HTR-8/SVneo (cell line): ENCODE measurements at places on chromosomes 5 and 9.

DNA sequence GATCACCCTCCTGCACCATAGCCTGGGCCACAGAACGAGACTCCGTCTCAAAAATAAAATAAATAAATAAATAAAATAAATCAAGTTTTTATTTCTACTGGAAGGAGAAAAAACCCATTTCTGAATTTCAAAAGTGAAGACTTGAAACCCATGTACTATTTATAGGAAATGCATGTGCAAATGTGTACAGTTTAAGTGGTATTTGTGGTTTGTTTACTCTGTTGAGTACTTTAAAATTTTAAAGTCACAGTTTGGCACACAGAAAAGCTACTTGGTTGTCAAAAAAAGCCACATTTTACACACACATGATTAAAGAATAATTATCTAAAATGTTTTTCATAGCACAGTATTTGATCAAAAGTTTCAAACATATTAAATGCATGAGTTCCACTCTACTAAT lies 43.6 kb downstream of the NR3C1 start:
- no peak for DNase-seq

DNA sequence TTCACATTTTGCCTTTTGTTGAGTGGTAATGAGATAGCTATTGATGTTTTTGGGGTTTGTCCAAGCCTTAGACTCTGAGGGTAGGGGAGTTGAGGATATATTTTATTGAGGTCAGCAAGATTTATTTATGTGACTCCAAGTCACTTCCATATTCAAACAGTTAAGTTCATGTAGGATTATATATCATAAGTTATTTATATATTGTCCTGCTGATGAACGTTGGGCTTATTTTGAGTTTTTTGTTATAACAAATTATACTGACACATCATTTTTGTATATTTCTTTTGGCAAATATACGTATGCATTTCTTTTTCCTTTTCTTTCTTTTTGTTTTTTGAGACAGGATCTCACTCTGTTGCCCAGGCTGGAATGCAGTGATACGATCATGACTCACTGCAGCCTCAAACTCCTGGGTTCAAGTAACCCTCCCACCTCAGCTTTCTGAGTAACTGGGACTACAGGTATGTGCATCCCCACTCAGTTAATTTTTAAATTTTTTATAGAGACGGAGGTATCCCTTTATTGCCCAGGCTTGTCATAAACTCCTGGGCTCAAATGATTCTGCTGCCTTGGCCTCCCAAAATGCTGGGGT lies 23.5 kb upstream of the IL12B start:
- no peak for DNase-seq

DNA sequence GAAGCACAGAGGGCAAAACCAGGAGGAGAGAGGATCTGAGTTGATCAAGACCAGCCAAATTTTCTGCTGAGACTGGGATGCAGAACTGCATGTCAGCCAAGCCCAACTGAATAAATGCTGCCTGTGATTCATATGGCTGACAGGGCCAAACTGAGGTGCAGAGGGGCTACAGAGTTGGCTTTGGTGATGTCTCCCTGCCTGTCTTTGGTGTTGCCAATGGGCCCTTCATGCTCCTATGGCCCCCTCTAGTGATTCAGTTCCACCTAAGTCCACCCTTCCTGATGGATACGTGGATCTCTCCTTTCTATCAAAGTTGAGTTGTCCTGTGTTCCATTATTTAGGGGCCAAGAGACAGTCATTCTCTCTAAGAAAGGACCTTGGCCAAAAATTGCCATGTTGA lies 163.6 kb upstream of the TLE4 start:
- DNase-seq: no peak

DNA sequence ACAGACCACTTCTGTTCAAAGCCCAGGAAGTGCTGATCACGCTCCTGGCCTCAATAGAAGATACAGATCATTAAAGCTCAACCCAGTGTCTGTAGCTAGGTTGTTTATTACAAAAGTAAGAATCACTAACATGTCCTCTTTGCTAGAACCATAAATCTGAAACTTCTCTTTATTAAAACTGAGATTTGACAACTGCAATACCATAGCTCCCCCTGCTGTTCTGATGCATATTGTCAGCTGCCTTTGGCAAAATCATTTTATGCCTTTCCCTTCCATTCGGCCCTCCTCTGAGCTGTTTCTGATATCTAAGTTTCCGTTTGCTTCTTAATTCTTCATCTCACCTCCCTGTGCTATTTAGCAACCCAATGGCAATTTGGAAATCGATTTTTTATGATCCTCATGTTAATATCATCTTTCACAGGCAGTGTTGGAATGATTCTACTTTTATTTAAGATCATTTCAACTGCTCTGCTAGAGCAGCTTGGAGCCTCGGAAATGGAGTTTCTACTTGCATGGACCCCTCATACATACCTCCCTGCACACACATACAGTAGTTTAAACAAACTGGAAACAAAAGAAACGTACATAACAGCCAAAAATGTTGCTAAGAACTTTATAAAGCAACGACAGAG lies 998.8 kb downstream of the MAT2B start:
- DNase-seq: peak; percentile 21

- no peak for DNase-seq
These were observed 8.6 kb downstream of the STC2 start for GRCh38 chr5:173319646-173320045.

- no peak for DNase-seq
These were observed 164.5 kb upstream of the S1PR3 start for GRCh38 chr9:88826771-88827181.

GRCh38 chr5:134519989-134520388 lies 5.5 kb upstream of the JADE2 start:
- DNase-seq: no peak

DNA sequence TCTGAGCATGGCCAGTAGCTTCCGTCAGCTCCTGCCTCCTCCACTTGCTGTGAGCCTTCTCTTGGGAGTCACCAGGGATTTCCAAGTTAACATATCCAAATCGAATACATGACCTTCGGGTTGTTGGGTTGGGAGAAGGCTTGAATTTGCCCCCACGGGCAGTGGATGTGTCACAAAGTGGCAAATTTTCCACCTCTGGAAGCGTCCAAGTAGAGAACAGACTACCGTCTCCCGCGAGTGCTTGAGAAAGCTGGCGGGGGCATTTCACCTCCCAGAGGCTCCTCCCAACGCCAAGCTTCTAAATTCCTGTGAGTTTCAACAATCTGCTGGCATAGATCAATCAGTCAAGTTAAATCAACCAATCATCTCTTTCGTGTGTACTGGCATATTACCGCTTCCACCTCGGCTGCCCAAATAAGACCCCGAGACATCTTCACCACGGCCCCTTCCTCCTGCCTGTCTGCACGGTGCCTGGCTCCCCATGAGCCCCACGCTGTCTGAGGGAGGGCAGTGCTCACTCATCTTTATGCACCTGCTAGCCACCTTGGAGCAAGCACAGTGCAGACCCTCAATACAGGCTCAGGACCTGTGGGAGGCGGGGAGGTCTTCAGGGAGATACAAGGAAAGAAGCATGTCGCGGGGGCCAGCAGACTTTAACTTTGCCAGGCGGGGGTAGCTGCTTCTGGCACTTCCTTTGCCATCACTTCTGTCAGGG lies 79.1 kb downstream of the MRPL36 start:
- DNase-seq: no peak

DNA sequence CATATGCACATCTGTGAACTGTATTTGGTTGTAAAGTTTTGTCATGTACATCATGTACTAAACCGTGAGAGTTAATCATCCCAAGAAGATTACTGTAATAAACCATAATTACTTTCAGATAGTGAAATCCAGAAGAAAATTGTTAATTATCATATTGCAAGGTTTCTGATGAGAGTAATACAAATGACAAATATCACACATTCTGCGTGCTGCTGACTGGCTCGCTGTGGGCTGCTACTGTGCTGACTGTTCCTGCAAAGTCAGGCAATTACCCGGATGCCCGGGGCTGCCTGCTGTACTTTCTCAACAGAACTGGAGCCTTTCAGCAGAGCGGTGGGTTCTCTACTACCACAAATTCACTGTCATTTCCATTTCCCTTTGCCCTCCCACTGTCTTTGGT lies 68.3 kb downstream of the SMARCA2 start:
- DNase-seq: no peak

DNA sequence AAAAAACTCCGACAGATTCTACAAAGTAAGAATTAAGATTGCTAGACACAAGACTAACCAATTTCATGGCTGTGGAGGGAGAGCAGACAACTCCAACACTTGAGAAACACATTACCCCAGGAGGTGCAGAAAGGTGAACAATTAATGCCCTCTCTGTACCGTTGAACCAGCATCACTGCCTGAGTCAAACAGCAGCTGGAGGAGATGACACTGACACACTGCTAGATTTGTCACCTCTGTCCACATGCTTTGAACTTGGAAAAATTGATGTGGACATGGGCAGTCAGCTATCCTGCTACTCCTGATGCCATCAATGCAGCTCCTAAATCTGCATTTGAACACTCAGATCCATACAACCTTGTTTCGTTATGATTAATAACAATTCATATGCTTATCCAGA lies 51.7 kb downstream of the GPBP1 start:
- DNase-seq: no peak

DNA sequence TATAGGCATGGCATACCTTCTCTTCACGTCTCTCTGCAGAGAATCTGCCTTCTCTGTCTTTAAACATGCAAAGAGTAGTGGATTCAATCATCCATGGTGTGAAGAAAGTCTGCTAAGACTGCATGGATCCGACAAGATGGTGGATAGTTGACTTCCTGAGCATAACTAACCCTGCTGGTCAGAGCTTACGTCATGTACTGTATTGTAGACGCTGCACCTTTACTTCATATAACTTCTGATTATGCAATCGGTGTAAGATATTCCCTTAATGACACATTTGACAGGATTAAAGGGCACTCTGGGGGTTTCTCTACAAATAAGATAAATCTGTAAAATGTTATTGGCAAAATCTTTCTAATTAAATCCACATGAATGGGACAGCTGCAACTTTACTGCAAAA lies 240.3 kb upstream of the NREP start:
- no peak for DNase-seq

- DNase-seq: no peak
These were observed 179.6 kb upstream of the PUM3 start for GRCh38 chr9:3023449-3023848.

DNA sequence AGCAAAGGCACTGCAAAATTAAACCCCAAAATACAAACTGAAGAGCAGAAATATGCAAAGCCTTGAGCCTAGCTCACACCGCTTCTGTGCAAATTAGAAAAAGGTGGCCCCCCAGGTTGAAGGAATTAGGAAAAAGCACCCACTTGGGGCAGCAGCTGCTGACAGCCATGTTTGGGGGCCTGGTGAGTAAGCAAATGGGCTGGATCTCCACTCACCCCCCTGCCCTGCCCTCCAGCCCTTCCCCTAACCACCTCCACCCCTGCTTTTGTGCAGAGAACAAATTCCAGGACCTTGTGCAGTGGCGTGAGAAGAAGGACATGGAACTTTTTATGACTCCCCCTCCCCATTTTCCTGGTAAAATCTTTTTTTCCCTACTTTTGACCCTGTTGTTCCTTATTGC lies 92.0 kb upstream of the DNAH5 start:
- DNase-seq: peak; percentile 73

DNA sequence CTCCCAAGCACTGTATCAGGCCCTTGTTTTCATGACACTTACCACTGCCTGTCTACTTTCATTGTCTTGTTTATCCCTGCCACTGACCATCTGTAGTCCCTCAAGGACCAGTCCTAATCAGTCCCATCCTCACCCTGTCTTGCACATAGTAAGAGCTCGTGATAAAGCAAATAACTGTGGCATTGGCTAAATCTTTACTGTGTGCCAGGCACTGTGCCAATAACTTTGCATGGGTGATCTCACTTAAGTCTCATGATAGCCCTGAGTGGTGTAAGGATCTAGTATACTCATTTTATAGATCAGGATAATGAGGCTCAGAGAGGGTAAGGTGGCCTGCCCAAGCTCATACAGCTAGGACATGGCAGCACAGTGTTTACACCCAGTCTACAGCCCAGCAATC lies 5.6 kb downstream of the CDX1 start:
- DNase-seq: no peak

- no peak for DNase-seq
These were observed 17.9 kb downstream of the HMMR start for GRCh38 chr5:163478126-163478981.

DNA sequence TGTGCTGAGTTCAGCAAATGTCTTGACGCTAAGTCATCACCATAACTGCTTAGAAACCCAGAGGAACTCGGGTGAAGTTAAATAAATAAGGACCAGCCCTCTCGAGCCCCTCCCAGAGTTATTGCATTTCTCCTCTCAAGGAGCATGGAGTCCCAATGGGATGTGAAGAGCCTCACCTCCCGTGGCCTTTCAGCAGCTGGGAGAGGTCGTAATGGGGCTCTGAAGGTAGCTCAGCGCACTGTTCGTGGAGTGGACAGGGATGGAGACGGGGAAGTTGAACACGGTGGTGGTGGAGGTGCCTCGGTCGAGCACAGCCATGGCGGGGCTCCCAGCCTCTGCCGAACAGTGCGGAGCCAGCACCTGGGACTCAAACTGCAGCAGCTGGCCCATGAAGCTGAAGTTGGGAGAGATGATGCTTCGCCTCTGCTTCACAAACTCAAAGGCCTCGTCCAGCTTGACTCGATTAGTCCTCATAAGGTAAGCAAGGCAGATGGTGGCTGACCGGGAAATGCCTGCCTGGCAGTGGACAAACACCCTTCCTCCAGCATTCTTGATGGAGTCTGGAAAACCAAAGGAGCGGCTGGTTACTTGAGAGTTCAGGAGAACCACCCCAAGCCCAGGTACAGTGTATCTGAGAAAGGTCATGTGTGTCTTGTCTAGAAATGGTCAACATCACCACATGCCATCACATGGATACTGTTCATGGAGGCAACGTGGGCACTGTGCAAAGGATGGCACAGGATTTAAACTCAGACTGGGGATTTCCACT lies 2.2 kb downstream of the DUSP1 start:
- DNase-seq: no peak

- DNase-seq: no peak
These were observed 13.9 kb upstream of the BTNL3 start for GRCh38 chr5:180974612-180975315.

DNA sequence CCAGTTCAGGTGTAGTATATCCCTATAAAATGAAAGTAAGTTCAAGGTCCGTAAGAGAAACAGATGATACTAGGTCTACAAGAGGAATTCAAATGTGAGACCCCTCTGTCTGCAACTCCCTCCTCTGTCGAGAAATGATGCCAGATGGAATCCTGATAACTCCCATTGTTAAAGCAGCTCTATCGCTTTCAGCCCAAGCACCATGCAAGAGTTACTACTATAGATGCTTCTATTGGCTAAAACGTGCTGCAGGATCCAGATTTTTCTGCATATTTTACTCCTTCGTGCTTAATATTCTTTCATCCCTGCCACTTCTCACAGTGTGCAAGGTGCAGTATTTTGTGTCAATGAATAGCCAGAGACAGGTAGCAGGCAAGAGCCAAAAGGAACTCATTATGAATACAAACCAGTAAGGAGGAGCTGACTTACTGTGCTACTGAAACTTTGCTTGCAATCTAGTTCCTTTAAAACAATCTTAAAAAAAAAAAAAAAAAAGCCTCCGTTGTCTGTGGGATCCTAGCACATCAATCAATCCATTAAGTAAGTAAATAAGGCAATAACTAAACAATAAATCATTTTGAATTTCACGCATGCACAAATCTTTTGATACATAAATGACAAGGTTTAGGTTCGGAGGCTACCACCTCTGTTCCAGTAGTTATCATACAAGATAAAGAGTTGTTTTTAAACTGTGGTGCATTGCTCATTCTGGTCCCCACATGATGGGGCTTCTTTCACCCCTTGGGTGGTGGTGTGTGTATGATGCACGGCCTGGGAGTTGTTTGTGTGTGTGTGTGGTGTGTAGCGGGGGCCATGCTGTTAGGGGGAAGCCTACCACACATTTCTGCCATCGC lies 151.1 kb upstream of the MPDZ start:
- DNase-seq: no peak
